ENCODE measurements at places on chromosomes 2 and 18.

- DNase-seq = no peak
Measured at GRCh38 chr2:208069186-208069585, 43.9 kb upstream of the PLEKHM3 start.

GRCh38 chr2:233133239-233133638 is 73.1 kb downstream of the INPP5D start:
- DNase-seq = no peak

DNA sequence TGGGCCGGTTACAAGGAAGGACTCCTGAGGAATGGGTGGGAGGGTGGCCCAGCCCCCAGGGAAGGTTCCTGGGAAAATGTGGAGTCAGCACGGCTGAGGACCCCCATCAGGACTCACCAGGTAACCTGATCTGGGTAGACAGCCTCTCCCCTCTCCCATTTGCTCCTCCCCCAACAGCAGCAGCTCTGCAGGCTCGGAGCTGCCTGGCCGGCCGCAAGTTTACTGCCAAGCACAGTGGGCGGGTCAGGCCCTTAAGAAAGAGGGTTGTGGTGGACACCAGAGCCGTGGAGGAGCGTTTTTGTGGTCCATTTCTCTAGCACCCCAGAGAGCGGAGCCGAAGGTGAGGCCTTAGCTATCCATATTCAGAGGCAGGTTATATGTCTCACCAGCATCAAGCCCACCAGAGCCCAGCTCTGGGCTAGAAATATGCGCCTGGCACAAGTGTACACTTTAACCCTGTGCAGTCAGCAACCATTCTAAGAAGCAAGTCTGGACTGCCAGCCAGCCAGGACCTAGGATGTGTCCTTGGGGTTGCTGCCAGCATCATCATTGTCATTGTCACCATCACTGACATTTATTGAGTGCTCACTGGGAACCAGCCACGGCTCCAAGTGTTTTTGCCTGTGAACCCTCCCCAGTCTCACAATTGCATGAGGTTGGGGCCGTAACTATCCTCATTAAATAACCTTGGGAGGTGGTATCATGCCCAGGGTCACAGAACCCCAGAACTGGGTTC is 190.1 kb downstream of the KLHL29 start:
- DNase-seq = no peak

DNA sequence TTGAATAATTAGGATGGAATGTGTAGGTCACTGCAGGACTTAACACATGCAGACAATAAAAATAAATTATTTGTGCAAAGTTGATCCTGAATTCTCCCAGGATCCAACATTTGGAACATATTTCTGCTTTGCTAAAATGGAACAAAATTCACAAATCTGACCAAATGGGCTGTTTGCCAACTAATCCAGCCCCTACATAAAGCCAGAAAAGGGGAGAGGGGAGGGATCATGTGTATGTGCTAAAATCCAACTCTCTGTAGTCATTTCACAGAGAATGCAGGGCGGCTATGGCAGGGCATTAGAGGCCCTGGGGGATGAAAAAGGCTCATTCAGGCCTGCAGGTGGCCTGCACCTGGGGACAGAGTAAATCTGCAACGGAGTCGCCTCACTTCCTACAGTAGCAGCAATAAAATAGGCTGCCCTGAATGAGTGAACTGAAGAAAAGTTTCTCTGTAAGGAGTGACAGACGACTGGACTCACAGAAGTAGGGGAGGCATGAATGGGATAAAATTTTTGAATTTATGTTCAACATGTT is 4.0 kb upstream of the ZFP36L2 start:
- DNase-seq = no peak

DNA sequence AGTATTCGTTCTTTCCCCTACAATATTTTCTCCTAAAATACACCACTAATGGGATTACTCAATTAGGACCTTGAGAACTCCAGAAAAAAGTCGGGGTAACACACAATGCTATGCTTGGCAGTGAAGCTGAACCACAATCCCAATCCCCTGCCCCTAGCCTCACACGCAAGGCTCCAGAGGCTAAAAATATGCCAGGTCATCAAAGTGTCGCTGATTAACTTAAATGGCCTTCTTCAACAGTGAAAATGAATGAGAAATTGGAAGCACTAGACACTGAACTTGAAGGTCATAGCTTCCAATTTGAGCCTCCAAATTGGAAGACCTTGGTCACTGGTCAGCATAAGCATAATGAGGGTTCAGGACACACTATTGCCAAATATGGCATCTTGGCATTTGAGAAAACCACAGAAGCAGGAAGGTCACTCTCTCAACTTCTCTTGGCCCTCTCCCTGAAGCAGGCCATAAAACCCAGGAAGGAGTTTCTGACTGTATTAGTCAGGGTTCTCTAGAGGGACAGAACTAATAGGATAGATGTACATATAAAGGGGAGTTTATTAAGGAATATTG is 86.0 kb upstream of the SATB2 start:
- no peak for DNase-seq

All from CD4-positive, alpha-beta T cell treated with Interleukin-15 for 1 hour (primary cell).